Vagina (tissue), 2 donors: ENCODE measurements at places on chromosomes 5 and 9.

- no peak for DNase-seq
These were observed 430.1 kb upstream of the WWC1 start for GRCh38 chr5:167861129-167861927.

DNA sequence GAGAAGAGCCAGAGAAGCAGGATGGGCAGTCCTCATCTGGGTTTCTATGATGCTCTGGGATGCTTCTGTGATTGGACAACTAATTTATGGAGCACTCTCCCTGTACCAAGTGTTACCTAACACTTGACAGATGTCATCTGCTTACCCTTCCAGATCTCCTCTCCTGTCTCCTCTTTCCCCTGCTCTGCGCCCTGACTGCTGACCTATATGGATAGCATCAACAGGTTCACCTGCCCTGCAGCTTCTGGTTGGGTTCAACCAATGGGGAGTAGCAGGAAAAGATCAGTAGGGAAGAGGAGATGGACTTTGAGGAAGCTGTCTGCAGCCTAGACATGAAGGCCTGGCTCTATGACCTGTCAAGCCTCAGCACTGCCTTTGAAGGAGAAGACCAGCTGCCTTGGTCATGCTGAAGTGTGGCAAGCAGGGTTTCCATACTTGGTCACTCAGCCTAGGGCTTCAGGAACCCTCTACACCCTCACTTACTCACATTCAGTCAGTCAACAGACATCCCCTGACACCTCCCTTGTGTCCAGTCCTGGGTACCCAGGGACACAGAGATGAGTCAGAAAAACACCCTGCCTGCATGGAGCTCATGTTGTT is 11.3 kb upstream of the P4HA2 start:
- DNase-seq, result no peak

- DNase-seq, result no peak
These were observed at the start of gene CDH18 for GRCh38 chr5:19987612-19988361. Gene CDH18 (minus strand): TSS chr5:19988200. CDS start chr5:19838986, 149,214 bp downstream.

DNA sequence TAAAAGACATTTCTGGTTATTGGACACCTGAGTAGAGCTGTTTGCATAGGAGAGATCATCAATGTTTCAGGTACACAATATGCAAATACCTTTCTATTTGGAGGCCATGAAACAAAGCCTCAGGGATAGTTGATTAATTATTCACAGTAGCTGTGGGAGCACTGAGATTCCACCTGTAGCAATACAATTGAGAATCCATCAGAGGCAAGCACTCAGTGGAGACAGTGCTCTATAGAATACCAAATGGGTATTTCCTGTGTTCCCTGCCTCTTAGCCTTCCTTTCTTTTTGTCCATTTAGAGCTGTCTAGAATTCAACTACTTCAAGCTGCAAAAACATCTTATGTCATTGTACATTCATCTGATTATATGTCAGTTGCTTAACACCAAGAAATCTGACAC is 1754.0 kb upstream of the ACO1 start:
- DNase-seq, result no peak

GRCh38 chr5:78953092-78953800 is 31.9 kb downstream of the ARSB start:
- DNase-seq, result no peak

GRCh38 chr5:179824745-179825112 is 4.0 kb downstream of the SQSTM1 start:
- DNase-seq, result no peak

GRCh38 chr5:155616779-155617392 is 603.3 kb downstream of the KIF4B start:
- DNase-seq, result no peak

DNA sequence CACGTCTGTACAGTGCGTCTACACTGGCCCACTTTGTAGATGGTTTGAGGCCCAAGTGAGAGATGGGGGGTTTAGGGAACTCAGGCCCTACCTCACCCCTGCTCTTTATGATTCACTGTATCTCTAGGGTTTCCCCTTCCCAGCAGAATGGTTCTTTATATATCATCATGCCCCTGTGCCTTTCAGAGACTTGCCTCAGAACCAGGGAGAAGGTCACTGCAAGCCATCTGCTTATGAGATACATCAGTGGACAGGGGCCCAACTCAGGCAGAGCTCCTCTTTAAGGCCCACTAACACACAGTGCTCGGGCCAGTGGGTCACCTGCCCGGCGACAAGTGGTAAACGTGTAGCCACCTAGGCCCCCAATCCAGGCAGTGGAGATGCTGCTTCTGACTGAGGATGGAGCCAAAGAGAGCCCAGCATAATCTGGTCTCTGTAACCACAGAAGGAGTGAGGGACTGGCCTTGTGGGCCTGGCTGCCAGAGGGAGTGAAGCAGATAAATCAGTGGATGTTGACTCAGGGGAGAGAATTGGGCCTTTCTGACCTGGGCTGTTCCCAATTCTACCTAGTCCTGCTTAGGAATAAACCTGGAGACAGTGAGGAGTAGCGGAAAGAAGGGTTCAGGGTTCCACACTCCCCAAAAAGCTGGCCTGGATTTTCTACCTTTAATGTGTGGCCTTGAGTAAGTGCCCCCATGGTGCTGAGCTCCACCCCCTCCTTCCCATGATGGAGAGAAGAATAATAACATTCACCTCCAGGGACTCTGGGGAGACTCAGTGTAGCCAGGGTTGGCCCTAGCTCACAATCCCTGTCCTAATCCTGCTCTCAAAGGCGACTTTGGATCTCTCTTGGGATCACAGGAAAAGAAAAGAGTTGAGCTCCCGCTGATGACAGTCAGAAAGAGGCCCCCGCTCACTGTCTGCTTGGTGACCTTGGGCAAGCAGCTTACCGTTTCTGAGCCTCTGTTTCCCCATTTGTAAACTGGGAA is 2.8 kb upstream of the DUSP1 start:
- DNase-seq, result no peak

- DNase-seq, result no peak
These were observed 146.3 kb downstream of the SNCAIP start for GRCh38 chr5:122458278-122458872.

DNA sequence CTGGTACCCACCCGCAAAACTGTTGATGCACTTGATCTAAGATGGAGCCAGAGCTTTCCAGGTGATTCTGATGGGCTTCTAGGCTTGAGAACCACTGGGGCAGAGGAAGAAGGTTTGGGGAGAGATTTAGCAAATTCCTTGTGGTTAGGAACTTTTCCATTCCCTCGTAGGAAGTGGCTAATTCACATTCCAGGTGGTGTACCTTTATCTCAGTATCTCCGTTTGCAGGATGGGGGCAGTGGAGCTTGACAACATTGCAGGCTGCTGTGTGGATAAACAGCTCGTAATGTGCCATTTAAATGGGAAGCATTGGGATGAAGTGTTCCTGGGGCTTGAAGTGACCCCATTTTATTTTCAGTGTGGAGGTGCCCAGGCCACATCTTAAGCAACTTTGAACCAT is 172.9 kb upstream of the IL12B start:
- no peak for DNase-seq

GRCh38 chr5:108655750-108656450 is 91.8 kb upstream of the FER start:
- no peak for DNase-seq

DNA sequence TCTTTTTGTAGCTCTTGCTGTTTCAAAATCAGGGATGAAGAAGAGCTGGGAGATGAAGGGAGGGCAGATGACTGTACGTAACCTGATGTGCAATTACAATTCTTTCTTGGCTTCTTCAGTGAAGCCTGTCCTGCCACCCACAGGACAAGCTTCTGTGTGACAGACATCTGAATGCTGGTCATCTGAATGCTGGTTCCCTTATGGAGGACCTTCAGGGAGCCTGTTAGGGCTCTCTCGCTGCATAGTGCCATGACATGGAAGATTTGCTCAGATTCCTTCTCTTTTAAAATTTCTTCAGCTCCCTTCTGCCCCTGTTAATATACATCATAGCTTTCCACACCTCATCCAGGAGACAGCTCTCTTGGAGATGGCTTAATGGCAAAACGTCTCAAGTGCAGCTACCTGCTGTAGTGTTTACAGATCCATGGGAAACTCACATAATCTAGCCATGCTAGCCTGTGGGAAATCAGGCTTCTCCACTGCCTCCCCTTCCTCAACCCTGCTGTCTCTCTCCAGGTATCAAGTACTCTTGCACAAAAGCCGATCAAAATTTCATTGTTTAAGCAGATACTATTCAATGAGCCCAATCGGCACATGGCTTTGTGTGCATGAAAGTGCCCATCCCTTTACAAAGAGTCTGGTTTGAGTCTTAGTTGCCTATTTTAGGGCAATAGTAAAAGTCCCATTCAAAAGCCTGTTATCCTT is 134.6 kb downstream of the RAB3C start:
- DNase-seq, result no peak

- no peak for DNase-seq
These were observed 137.8 kb upstream of the RETREG1 start for GRCh38 chr5:16754601-16755000.

GRCh38 chr5:134267366-134268018 is 41.6 kb upstream of the PPP2CA start:
- DNase-seq, result no peak

- no peak for DNase-seq
These were observed 212.4 kb downstream of the HSD17B3 start for GRCh38 chr9:96089452-96090085.

DNA sequence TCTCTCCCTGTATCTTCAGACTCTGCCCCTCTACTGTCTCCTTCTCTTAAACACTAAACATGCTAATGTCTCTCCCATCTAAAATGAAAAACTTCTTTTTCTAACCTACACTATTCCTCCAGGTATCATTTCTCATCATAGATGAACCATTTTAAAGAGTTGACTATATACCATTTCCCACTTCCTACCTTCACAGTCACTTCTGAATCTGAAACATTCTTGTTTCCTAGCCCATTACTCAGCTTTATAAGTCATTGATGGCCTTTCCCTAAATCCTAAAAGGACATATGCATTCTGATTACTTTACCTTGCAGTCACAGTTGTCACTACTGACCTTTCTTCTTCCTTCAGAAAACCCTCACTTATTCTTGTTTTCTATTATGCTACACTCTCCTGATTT is 118.2 kb downstream of the SSBP2 start:
- no peak for DNase-seq

DNA sequence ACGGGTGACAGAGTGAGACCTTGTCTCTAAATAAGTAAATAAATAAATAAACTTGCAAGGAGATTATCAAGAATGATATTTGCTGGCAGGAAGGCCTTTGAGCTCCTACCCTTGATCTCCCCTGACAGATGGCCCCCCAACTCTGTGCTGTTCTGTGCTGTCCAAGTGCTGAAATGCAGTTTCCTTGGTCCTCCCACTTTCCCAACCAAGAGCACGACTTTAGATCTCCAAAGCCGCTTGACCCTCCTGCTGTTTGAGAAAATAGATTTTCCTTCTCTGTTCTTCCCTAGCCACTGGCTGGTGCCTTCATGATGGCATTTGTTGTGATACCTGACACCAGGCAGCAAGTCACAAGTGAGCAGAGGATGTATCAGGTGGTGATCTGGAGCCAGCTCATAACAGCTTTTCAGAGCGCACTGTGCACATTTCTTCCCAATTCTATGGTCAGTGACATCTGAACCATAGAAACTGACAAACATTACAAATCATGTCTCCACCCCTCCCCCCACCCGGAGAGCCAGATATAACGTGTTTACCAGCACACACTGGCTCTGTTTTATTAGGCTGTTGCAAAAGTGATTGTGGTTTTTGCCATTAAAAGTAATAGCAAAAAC is 80.0 kb upstream of the PUM3 start:
- DNase-seq, result no peak

- DNase-seq, result no peak
These were observed 675.9 kb downstream of the SEMA5A start for GRCh38 chr5:8869932-8870331.

- DNase-seq, result no peak
These were observed 1278.0 kb downstream of the EFNA5 start for GRCh38 chr5:106392766-106393165.

GRCh38 chr9:75455444-75455921 is 367.2 kb downstream of the OSTF1 start:
- DNase-seq, result no peak

- DNase-seq, result no peak
These were observed 42.3 kb downstream of the AOPEP start for GRCh38 chr9:94768766-94769165.

DNA sequence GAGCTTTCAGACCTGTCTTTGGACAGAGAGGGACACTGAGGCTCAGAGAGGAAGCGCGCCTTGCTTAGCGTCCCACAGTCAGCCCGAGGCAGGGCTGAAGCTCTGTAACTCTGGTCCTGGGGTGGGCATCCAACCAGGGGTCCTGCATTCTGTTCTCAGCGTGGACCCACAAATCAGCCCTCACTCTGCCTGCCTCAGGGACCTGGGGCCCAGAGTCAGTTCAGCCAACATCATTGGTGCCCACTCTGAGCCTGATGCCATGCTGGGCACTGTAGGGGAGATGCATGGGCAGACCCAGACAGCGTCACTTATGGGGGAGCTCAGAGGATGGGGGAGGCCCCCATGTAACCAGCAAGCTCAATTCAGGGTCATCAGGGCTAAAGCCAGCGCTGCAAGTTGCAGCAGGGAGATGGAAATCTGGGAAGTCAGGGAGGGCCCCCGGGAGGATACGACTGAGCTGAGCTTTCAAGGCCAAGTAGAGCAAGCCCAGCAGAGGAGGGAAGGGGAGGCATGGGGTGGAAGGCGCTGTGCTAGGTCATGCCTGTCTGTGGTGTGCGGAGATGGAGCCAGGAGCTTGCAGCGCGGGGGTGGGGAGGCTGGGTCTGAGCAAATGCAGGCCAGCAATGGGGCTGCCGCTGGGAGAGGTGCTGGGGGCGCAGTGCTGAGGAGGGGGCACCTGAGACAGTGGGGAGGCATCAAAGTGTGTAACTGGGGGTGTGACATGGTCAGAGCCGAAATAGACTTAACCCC is 21.1 kb downstream of the CORO2A start:
- no peak for DNase-seq

DNA sequence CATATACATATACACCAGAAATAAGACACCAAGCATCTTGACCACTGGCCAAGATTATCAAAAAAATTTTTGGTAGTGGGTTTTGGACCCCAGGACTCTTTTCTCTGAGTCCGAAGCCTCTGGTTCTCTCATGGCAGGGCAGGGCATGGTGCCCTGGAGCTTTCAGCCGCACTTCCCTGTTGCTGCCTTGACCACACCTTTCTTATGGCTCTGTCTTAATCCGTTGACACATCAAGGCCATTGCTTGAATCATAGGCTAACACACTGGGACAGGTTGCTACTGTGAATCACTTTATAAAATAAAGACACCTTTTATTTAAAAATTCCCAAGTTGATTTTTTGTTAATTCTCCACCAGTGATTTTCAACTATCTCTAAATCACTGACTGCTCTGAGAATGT is 45.4 kb upstream of the CAST start:
- DNase-seq, result no peak

- no peak for DNase-seq
These were observed 10.3 kb downstream of the CNOT8 start for GRCh38 chr5:154868702-154869101.

- no peak for DNase-seq
These were observed 27.5 kb downstream of the ERP44 start for GRCh38 chr9:100071271-100071670.

DNA sequence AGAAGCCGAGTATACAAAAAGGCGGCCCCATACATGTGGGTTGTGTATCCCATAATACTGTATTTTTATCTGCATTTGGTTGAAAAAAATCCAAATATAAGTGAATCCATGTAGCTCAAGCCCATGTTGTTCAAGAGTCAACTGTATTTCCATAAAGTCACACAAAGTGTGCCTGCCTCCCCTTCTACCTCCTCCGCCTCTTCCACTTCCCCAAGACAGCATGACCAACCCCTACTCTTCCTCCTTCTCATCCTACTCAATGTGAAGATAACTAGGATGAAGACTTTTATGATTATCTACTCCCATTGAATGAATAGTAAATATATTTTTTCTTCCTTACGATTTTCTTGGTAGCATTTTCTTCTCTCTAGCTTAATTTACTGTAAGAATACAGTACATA is 92.7 kb downstream of the RFX3 start:
- DNase-seq, result no peak
